ENCODE measurements at places on chromosomes 2 and 18. TPM values are rescaled to one million over a fixed set of nuclear protein-coding genes. Genes with fewer than 3 reads are reported as not detected.

Gene DYNAP
- 0.35 TPM for polyA plus RNA-seq

Gene ARHGAP25
- 111 TPM for polyA plus RNA-seq

Gene MATN3
- 0.07 TPM for polyA plus RNA-seq

Gene COLEC12
- polyA plus RNA-seq, result 0.13 TPM

Gene RUFY4
- polyA plus RNA-seq, result 0.32 TPM

Gene LAMA1
- 0.20 TPM for polyA plus RNA-seq

Gene CRYGD
- not detected for polyA plus RNA-seq

Gene MAL
- 8.4 TPM for polyA plus RNA-seq

Gene CPLX4
- polyA plus RNA-seq, result not detected

Gene RAMP1
- polyA plus RNA-seq, result 44.5 TPM

DNA sequence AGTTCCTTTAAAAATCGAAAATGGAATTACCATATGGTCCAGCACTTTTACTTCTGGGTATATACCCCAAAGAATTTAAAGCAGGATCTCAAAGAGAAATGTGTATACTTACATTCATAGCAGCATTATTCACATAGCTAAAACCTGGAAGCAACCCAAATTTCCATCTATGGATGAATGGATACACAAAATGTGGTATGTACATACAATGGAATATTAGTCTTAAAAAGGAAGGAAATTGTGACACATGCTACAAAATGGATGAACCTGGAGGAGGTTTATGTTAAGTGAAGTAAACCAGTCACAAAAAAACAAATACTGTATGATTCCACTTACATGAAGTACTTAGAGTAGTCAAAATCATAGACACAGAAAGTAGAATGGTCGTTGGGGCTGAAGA, 147.9 kb upstream of the LTBP1 start:
- no peak for DNase-seq

GRCh38 chr2:191155608-191156071, 4.8 kb upstream of the STAT4 start:
- no peak for DNase-seq

DNA sequence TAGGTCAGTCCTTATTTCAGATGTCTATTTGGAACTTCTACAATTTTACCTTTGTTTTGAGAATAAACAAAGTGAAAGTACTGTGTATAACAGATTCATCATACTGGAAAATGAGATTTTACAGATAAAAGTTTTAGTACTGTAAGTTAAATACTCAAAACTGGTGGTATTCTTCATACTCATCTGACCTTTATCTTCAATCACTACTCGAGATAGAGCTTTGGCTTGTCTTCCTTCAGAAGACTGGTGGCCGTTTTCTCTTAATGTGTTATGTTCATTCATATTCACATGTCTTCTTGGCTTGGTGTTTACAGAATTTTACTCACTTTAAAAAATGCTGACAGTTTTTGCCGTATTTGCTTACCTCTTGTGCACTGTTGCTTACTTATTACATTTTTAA, 2.1 kb downstream of the SPOPL start:
- DNase-seq, result no peak

DNA sequence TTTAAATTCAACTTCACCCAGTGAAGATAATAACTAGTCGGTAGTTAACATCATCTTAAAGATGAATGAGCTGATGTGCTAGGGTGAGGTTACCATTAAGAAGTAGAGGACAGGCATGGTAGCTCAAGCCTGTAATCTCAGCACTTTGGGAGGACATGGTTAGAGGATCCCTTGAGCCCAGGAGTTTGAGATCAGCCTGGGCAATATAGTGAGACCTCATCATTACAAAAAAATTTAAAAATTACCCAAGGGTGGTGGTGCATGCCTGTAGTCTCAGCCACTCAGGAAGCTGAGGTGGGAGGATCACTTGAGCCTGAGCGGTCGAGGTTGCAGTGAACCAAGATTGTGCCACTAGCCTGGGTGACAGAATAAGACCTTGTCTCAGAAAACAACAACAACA, 4.7 kb downstream of the GALNT5 start:
- DNase-seq, result no peak

- no peak for DNase-seq
Observed at GRCh38 chr2:111037128-111037527, 83.6 kb upstream of the BCL2L11 start.

GRCh38 chr2:74002505-74003421, 18.1 kb downstream of the TET3 start:
- DNase-seq, result peak; percentile 95

- no peak for DNase-seq
Observed at GRCh38 chr2:63846487-63846886, 4.8 kb downstream of the UGP2 start.

- no peak for DNase-seq
Observed at GRCh38 chr2:176851889-176852483, 360.6 kb upstream of the HNRNPA3 start.

GRCh38 chr2:20447437-20448245, 767 bp downstream of the RHOB start:
- peak; percentile 91 for DNase-seq

DNA sequence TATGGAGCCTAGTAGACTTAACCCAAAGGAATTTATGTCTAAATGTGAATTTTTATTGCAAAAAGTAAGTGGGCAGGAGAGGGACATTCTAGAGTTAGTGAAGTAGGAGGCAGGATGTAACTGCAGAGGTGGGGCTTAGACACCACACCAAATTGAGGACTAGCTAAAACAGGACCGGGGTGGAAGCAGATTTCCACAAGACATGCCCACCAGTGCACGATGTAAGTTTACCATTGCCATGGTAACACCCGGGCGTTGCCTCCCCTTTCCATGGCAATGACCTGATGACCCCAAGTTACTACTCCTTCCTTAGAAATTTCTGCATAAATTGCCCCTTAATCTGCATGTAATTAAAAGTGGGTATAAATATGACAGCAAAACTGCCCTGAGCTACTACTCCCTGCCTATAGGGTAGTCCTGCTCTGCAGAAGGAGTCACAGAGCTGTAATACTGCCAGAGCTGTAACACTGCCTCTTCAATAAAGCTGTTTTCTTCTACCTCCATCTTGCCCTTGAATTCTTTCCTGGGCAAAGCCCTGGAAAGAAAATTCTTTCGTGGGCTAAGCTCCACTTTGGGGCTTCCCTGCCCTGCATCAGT, 509.7 kb downstream of the ERBB4 start:
- no peak for DNase-seq

- no peak for DNase-seq
Observed at GRCh38 chr2:237355701-237356100, 58.3 kb downstream of the COL6A3 start.

- DNase-seq, result no peak
Observed at GRCh38 chr2:165953306-165953654, 296 bp downstream of the TTC21B start.

DNA sequence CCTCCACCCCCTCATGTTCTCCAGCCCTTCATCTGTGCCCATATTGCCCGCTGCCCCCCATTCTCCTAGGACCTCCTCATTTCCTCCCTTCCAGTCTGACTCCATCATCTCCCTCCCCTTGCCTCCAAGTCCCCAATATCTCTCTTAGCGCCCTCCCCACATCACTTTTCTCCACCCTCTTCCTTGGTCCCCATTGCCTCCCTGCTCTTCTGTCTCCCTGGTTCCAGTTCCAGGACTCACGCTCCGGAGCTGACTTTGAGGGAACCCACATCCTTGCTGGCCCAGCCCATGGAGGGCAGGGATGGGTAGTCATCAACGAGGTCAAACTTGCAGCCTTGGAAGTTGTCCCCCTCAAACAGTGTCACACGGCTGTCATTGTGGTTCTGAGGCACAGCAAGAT, 2.6 kb downstream of the CRYBA2 start:
- DNase-seq, result peak; percentile 12

GRCh38 chr2:16677875-16678274, 12.2 kb upstream of the CYRIA start:
- no peak for DNase-seq

DNA sequence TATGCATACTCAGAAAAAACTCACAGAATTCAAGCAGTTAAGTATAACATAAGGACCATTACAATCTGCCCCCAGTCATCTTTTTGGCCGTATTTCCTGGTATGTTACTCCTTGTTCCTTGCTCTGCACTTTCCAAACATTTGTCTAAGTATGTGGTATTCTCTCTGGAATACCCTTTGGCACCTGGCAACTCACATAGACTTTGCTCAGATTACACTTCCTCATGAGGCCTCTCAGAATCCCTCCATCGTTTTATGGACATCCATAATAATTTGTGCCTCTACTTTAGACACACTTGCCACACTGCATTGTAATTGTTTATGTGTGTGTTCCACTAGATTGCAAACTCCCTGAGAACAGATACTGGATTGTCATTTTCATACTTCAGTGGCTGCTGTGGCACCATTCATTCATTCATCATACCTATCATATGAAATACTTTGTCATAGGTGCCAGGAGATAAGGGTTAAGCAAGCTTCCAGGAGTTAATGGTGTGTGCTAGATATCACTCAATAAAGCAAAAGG, 84.0 kb downstream of the HIBCH start:
- DNase-seq, result no peak

- DNase-seq, result peak; percentile 66
Observed at GRCh38 chr2:100391735-100392515, 25.5 kb downstream of the CHST10 start.

- no peak for DNase-seq
Observed at GRCh38 chr2:135225781-135226180, 173.7 kb downstream of the RAB3GAP1 start.

DNA sequence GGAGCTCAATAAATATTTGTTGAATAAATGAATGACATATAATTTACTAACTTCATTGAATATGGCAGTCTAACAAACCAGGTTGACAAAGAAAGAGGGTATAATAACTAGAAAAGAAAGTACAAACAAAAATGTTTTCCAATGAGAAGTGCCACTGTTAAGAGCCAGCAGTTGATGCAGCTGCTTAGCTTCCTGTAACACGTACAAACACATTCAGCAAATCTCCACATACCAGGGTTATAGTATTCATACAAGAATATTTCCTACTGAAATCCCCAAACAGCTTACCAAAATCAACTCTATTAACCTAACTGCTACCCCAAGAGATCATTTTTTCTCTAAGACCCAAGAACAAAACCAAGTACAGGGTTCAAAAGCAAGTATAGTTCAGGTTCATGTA, 77.7 kb downstream of the THADA start:
- DNase-seq, result no peak

- no peak for DNase-seq
Observed at GRCh38 chr2:100959225-100959880, 42.7 kb upstream of the RPL31 start.
